ENCODE measurements at places on chromosomes 12 and 14.

DNA sequence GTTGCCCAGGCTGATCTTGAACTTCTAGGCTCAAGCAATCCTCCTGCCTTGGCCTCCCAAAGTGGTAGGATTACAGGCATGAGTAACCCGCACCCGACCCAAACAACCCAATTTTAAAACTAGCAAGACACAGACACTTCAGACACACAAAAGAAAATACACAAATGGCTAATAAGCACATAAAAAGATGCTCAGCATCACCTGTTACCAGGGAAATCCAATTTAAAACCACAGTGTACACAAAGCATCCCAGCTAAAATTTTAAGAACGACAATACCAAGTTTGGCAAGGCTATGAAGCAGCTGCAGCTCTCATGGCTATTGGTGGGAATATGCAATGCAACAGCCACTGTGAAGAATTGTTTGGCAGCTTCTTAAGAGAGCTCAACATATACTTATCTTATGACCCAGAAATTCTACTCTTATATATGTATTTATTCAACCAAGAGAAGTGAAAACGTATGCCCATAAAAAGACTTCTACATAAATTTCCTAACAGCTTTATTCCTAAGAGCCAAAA is 42.0 kb downstream of the BDKRB1 start:
- DNase-seq = no peak

DNA sequence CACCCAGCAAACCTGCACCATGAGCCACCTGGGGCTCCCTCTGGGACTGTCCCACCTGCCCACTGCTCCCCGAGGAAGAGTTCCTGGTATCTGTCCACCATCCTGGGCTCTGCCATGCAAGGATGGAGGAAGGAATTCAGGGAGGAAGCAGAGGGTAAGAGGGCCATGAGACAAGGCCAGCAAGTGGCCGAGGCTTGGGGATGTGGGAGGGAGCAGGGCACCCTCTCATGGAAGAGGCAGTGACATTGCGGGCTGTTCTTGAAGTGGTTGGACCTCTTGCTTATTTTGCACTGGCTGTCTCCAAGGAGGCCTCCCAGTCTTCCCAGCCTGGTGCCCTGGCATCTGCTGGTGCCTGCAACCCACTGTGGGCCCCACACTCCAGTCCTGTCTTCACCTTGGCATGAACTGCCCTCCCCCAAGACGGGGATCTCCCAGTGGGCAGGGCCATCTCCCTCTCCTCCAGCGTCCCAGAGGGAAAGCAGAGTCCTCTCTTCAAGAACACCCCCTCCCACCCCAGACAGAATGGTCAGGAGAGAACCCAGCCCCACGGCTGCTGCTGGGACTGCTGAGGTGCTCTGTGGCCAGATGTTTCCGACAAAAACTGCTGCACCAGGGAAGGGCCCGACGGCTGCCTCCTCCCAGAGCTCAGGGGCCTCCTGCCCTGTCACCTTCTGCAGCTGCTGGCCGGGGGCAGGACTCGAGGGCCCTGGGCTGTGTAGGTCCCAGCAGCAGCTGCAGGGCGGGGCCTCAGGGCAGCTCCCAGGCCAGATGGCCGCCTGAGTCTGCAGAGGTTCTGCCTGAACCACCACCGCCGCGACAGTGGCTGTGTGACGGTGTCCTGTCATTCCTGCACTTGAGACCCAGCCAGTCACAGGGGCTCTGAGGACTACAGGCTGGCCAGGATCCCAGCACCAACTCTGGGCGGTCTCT is 1.8 kb upstream of the AKT1 start:
- DNase-seq = no peak

- no peak for DNase-seq
Observed at GRCh38 chr14:88195676-88196075, 127.4 kb downstream of the KCNK10 start.

DNA sequence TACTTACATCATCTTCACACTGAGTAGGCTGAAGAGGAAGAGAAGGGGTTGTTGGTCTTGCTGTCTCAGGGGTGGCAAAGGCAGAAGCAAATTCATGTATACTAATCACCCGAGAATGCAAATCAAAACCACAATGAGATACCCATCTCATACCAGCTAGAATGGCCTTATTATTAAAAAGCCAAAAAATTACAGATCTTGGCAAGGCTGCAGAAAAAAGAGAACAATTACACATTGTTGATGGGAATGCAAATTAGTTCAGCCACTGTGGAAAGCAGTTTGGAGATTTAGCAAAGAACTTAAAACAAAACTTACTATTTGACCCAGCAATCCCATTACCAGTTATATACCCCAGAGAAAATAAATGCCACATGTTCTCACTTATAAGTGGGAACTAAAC is 154.9 kb downstream of the SEC23A start:
- no peak for DNase-seq

- no peak for DNase-seq
Observed at GRCh38 chr14:101360054-101360911, 201.0 kb upstream of the DIO3 start.

DNA sequence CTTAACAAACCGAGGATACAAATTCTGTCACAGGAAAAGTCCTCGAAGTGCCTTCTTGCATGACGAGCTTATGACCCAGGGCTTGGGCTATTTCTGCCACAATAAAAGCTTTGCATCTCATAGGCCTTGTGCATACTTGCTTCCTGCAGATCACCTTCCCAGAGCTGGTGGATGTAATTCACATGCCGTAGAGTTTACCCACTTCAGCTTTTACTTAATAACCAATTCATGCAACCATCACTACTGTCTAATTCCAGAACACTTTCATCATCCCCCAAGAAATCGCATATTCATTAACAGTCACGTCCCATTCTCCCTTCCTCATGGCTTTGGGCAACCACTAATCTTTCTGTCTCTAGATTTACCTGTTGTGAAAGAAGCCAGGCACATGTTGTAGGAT is 9.0 kb upstream of the BDKRB1 start:
- no peak for DNase-seq

GRCh38 chr12:6952121-6952862 is 1.1 kb downstream of the PTPN6 start:
- DNase-seq = no peak

- no peak for DNase-seq
Observed at GRCh38 chr14:95189367-95190132, 32.2 kb upstream of the DICER1 start.

- DNase-seq = no peak
Observed at GRCh38 chr14:56515739-56516138, 63.9 kb upstream of the TMEM260 start.

DNA sequence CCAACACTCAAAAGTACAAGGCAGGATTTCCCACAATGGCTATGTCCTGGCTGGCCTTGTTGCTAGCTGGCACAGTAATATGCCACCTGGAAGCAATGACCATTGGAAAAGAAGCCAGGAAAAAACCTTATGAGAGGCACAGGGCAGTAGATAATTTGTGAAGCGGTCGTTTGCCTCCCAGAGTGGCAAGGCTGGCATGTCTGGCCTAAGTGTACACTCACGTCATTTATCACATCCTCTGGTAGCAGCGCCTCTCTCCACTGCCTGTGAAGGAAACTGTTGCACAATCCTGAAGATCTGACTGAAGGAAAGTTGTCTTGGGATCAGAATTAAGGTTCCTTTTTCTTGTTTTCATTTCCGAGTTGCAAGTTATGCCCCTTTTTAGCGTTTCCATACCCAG is 408.5 kb downstream of the ZFP36L1 start:
- no peak for DNase-seq

GRCh38 chr12:1844661-1845409 is 24.5 kb downstream of the LRTM2 start:
- no peak for DNase-seq

DNA sequence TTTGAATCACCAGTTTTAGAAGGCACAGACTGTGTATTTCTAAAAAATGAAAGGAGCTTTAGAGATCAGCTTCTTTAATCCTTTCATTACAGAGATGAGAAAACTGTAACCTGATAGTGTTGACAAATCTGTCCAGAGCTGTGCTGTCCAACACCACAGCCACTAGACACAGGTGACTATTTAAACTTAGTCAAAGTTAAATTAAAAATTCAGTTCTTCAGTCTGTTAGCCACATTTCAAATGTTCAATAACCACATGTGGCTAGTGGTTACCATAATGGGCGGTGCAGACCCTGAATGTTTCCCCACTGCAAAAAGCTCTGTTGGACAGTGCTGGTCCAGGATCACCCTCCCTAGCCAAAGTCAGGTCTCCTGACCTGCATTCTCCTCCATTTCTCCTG is 21.6 kb downstream of the DAD1 start:
- DNase-seq = no peak

GRCh38 chr14:104134061-104134965 is 4.1 kb upstream of the KIF26A start:
- DNase-seq = no peak

DNA sequence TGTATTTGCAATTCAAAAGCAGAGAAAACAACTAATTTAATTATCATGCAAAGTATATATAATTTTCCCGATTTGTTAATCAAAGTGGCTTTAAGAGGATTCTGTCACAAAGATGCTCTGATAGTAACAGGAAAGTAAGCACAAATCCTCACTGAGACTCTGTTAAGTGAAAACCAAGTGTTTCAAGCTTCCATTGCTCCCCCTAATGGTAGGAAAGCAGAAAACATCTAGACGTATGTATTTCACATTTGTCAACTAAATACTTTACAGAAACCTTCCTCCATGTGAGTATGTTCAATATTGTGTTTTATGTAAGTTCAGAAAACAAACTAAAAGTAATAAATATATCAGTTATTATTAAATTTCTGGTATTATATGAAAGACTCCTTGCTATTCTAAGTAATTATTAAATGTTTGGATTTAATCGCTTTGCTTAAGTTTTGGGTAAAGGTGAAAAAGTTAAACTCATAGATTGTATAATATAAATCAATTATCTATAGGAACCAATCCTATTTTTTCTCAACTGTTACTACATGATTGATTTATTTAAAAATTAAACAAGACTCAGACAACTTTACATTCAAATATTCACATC is 1.5 kb upstream of the NTS start:
- DNase-seq = no peak

- no peak for DNase-seq
Observed at GRCh38 chr14:68363843-68364767, 428.8 kb downstream of the ZFP36L1 start.

DNA sequence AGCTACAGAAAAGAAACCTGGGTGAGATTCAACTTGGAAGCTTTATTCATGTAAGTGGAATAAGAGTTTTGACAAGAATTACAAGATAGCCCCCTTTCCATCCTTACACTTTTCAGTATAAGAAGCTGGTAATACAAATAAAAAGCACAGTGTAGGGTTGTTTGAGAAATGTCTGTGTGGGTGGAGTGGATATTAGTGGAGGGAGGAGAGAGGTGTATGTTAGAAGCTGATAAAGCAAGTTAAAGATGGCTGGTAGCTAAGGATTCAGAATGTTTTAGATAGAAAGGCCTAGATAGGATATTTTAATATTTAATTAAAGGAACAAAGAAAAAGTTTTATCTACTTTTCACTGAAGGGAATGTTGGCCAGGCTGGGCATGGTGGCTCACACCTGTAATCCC is 12.5 kb downstream of the CFAP54 start:
- DNase-seq = no peak

DNA sequence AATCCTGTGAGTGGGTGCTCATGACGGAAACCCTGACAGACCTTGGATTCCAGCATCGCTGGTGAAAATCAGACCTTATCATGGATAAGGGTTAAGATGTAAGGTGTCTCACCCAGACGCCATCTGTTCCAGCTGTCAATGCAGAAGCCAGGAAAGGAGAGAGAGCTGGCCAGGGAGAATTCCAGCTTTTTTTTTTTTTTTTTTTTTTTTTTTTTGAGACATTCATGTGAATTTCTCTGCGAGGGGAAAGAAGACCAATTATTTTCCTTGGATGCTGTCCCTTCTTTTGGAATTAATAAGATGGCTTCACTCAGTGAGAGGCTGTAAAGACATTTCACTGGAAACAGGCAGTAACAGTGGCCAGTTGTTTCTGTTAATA is 1.8 kb downstream of the TRAF3 start:
- no peak for DNase-seq

DNA sequence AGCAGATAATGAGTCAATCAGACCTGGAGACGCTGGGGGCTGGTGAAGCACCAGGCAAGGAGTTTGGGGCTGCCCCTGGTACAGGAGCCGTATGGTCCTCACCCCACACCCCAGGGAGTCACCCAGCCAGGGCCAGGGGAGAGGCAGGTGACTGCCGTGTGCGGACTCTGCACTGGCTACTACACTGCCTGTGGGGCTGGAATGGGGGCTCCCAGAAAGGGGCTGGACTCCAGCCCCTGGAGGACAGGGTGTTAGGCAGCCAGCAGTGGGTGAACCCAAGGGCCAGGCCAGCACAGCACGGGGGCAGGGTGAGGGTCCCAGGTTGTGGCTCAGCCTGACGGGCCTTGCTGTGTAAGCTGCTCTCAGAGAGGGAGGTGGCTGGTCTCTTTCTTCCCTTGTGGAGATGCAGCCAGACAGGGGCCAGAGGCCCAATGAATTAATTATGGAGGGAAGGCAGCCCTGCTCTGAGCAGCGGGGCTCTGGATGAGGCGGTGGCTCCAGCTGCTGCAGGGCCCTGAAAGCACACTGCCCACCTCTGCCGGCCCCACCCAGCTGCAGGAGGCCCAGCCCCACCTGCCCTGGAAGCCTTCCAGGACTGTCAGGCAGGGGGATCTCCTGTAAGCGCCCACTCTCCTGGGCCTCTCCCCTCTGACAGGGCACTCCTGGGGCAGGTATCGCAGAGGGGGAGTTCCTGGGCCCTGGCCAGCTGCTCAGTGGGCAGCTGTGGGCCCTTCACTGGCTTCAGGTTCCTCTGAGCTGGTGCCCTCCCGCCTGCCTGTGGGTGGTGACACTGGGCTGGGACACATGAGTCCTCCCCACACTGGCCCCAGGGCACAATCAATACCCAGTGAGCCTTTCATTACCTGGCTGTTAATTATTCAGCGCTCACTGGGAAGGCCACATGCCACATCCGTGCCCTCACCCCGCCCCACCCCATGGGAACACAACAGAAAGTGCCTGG is 142.5 kb upstream of the C14orf180 start:
- DNase-seq = no peak

- DNase-seq = no peak
Observed at GRCh38 chr14:59484639-59485175, 390 bp downstream of the JKAMP start.

GRCh38 chr12:55820679-55821078 is 2.8 kb downstream of the ORMDL2 start:
- DNase-seq = no peak

- no peak for DNase-seq
Observed at GRCh38 chr12:47752552-47752951, 6.1 kb downstream of the RAPGEF3 start.

- no peak for DNase-seq
Observed at GRCh38 chr12:58528271-58528670, 392.0 kb downstream of the LRIG3 start.

All from stimulated activated CD8-positive, alpha-beta memory T cell treated with anti-CD3 and anti-CD28 coated beads, Interleukin-4, amount 100 ng/mL, for 24 hours (primary cell).